ENCODE measurements at places on chromosomes 1 and 21.

- H3K27ac ChIP-seq = no peak overlapping the region
- no peak overlapping the region for H3K4me3 ChIP-seq
- H3K27me3 ChIP-seq = no peaks in the 10 kb centered on the region
- DNase-seq = no peak
- no peaks in the 10 kb centered on the region for H3K4me1 ChIP-seq
Observed at GRCh38 chr21:20875742-20876141, 122.5 kb upstream of the NCAM2 start.

GRCh38 chr1:151157067-151157531, 650 bp downstream of the TNFAIP8L2 start:
- peaks cover 15% of the 10 kb centered on the region for H3K36me3 ChIP-seq
- no peak overlapping the region for H3K4me3 ChIP-seq
- no peaks in the 10 kb centered on the region for H3K27me3 ChIP-seq
- H3K27ac ChIP-seq = no peak overlapping the region
- H3K4me1 ChIP-seq = no peaks in the 10 kb centered on the region

DNA sequence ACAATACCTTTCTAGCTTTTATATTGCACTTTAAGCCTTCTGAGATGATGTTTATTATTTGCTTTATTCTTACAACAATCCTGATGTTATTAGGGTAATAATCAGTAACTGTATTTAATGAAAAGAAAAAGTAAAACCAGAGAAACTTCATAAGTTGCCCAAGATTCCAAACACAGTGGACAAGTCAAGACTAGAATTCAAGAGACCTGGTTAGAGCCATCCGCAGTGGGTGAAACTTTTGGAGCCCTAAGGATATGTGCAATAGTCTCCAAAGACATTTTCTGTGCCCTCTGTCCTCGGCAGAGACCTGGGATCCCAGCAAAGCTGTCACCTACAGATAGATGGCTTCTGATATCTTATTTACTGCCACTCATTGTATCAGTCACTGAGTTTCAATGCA, 106.8 kb upstream of the DPT start:
- no peak for DNase-seq
- no peaks in the 10 kb centered on the region for H3K36me3 ChIP-seq
- no peak overlapping the region for H3K4me3 ChIP-seq
- no peaks in the 10 kb centered on the region for H3K27me3 ChIP-seq
- no peaks in the 10 kb centered on the region for H3K4me1 ChIP-seq
- H3K27ac ChIP-seq = no peak overlapping the region

GRCh38 chr1:195902779-195903178, 705.5 kb downstream of the KCNT2 start:
- no peaks in the 10 kb centered on the region for H3K36me3 ChIP-seq
- H3K4me3 ChIP-seq = no peak overlapping the region
- no peak for DNase-seq
- no peak overlapping the region for H3K27ac ChIP-seq

GRCh38 chr1:102833151-102833550, 275.2 kb downstream of the COL11A1 start:
- no peaks in the 10 kb centered on the region for H3K36me3 ChIP-seq
- DNase-seq = peak; percentile 95
- peak overlapping the region; percentile 100 for H3K27ac ChIP-seq

All from trophoblast cell (in vitro differentiated cells and primary cell).